Spleen (tissue), 13 donors: ENCODE measurements at places on chromosomes 6 and 20. TPM values are rescaled to one million over a fixed set of nuclear protein-coding genes. Genes with fewer than 3 reads are reported as not detected.

CRYBG1 gene
- 27.3 TPM for total RNA-seq

COX4I2 gene
- total RNA-seq, result 1.1 TPM

SOD2 gene
- 234 TPM for total RNA-seq

CYP39A1 gene
- 2.8 TPM for total RNA-seq

TCP11 gene
- total RNA-seq, result not detected

FKBP5 gene
- 280 TPM for total RNA-seq

BPIFB1 gene
- not detected for total RNA-seq

SLC13A3 gene
- 0.67 TPM for total RNA-seq

SULF2 gene
- total RNA-seq, result 9.3 TPM

SLC44A4 gene
- total RNA-seq, result 4.9 TPM

GSTA3 gene
- not detected for total RNA-seq

TMEM200A gene
- 1.8 TPM for total RNA-seq

FAM184A gene
- 1.6 TPM for total RNA-seq

CLDN20 gene
- total RNA-seq, result not detected

GJA10 gene
- total RNA-seq, result not detected

SIRPB1 gene
- 50.9 TPM for total RNA-seq

CD2AP gene
- 32.8 TPM for total RNA-seq

SMPD2 gene
- total RNA-seq, result 21.4 TPM

PTCHD4 gene
- 0.24 TPM for total RNA-seq

HDDC2 gene
- total RNA-seq, result 22.4 TPM

CST1 gene
- not detected for total RNA-seq

POM121L2 gene
- not detected for total RNA-seq

PDE10A gene
- total RNA-seq, result 10.6 TPM

MUCL3 gene
- not detected for total RNA-seq
